Activated naive CD8-positive, alpha-beta T cell treated with anti-CD3 and anti-CD28 coated beads, Interleukin-2, amount 50 U/mL, for 16 hours (primary cell): ENCODE measurements at places on chromosomes 12 and 14.

- no peak for DNase-seq
Observed at GRCh38 chr12:88272456-88272855, 130.3 kb downstream of the TMTC3 start.

DNA sequence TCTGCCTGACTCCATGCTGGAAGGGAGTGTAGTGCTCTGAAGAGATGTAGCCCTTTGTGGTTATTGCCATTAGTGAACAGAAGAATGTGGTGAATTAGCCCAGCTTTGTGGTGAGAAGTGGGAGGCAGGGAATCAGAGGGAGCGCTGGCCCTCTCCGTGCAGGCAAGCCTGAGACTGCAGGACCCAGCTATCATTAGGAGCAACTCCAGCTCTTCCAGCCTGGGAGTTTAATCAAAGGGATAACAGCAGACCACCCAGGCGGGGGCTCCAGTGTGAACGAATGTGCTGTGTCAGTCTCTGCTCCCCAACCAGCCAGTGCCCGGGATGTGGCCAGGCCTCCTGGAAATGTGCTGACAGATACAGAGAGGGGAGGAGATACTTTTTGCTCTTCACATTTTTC, 142.7 kb downstream of the TTLL5 start:
- no peak for DNase-seq

DNA sequence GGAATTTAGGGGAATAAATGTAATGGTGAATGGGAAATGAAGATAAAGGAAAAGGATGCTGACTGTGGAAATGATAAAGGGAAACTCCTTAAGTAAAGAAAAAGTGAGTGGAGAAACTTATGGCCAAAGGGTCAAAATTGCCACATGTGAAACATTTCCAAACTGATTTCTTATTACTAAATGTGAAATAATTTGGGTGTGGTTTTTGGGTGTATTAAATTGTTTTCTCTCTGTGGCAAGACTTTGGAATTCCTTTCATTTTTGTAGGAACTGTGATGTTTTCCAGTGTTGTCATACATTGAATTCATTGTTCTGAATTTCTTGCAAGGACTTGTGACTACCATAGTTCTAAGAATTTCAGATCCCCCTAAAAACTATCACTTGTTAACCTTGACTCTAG, 1891.5 kb upstream of the SEL1L start:
- DNase-seq = no peak

- no peak for DNase-seq
Observed at GRCh38 chr14:89255012-89255411, 162.0 kb downstream of the FOXN3 start.

- no peak for DNase-seq
Observed at GRCh38 chr12:77998236-77998786, 167.6 kb downstream of the NAV3 start.

DNA sequence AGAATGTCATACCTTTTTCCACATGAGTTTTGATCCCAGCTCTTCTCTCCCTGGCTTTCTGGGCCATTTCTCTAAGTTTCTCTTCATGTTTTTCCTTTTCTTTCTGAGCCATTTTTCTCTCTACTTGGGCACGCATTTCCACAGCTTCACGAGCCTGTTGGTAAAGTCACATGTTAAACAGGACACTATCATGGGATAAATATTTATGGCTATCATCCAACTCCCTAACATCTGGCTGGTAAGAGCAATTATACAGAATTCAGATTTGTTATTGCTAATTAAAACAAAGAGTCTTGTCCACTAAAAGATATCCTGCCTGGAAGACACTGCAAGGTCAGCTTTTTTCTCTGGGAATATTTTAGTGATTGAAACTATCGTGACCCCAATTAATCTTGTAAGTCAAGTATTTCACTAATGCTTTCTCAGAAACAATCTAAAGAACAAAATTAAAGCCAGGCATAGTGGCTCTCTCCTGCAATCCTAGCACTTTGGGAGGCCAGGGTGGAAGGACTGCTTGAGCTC, 23.1 kb downstream of the SLIRP start:
- DNase-seq = no peak

GRCh38 chr14:102739190-102739469, 38.1 kb upstream of the TRAF3 start:
- DNase-seq = no peak

DNA sequence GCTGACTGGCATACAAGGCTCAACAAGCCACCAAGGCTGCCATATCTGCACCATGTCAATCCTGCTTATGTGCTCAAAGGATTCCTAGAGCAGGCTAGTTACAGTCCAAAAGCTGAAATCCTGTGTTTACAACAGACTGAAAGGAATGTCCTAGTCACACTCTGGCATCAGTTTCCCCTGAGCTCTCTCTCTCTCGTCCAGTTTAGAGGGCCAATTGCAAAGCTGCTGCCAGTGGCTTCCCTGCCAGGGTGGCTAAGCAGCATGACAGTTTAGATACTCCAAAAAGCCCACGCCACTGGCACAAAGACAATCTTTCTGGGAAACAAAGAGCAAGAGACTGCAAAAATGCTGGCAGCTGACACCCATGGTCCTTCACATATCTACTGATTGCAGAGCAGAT, 392.1 kb downstream of the RPS29 start:
- no peak for DNase-seq

DNA sequence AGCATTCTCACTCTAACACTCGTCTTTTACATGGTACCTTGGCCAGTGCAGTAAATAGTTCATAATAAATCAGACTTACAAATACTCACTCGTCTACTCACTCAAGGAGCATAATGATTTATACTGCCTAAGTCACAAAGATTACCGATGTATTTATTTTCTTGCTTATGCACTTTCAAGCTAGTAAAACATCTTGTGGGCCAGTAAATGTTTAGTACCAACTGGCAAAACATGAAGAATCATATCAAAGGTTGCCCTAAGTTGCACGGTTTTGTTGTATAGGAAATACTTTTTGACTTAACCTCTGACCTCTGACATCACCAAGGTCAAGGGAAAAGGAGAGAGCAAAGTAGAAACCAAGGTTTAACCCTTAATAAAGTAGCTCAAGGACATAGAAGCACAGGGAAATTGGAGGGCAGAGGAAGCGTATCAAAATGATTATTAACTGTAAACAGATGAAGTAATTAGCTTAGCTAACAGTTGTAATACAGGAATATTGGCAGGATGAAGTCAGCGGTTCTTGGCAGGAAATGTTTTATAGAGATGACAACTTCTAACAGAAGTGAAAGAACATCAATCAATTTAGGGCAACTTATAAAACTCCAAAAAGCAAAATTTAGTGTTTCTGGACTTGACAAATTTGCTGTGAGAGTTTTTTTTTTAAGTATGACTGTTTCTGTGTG, 131.9 kb downstream of the HMGA2 start:
- no peak for DNase-seq

GRCh38 chr14:89855961-89856656, 98.4 kb downstream of the EFCAB11 start:
- no peak for DNase-seq

DNA sequence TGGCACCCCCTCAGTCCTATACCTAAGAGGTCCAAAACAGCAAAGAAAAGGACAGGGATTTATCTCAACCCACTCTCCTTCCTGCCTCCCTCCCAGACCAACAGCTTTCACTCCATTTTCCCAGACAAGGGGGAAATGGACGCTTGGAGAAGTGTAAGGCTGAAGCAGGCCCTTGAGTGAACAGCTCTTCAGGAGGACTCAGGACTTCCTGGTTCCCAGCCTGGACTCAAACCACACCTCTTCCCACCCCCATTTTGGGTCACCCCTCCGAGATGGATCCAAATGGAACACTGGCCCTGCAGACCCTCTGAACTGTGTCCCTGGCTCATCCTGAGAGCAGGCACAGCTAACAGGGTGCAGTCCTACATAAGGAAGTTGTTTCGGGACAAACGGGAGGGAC, 2.7 kb downstream of the KMT2D start:
- DNase-seq = no peak

DNA sequence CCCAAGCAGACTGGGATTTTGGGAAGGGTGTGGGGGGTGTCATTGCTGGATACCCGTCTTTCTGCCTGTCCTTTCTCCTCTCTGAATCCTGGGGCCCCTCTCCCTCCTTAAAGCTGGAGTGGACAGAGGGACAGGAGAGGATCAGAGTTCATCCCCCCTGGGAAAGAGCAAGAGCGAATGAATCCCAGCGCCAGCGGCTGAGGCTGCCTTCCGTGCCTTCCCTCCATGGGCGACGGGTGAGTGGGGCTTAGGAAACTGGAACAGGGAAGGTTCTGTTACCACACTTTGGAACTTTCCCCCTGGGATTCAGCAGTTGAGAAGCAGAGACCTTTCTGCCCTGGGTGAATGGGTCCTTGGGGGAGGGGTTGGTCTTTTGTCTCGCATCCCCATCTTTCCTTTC, 16.2 kb upstream of the RIN3 start:
- no peak for DNase-seq

DNA sequence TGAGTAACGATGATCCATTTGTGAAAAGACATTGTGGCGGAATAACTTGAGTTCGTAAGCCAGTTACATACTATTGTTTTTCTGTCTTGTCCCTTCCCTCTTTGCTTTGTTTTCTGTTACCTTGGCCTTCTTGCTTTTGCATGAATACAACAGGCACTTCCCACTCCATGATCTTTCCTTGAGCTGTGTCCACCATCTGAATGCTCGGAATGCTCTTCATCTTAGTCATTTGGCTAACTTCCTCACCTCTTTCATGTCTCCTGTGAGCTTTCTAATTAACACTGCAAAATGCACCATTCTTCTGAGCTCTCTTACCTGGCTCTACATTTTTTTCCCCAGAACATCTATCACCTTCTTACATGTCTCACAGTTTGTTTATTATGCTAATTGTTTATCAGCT, 10.0 kb downstream of the KNTC1 start:
- DNase-seq = no peak

- no peak for DNase-seq
Observed at GRCh38 chr12:131222329-131223139, 268.8 kb downstream of the ADGRD1 start.

GRCh38 chr12:57133916-57134315, 5.6 kb downstream of the LRP1 start:
- DNase-seq = no peak

DNA sequence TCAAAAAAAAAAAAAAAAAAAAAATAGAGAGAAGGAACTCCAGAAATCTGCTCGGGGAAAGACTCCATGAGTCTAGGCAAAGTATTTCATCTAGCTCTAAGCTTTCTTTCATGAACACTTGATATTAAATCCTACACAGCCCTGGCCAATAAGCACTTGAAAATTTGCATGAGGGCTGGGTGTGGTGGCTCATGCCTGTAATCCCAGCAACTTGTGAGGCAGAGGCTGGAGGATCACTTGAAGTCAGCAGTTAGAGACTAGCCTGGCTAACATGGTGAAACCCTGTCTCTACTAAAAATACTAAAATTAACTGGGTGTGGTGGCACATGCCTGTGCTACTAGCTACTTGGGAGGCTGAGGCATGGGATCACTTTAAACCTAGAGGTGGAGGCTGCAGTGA, 13.1 kb upstream of the METAP2 start:
- no peak for DNase-seq

GRCh38 chr12:123404581-123404980, 20.6 kb downstream of the KMT5A start:
- no peak for DNase-seq

- DNase-seq = no peak
Observed at GRCh38 chr12:65331456-65331855, 53.0 kb downstream of the MSRB3 start.

DNA sequence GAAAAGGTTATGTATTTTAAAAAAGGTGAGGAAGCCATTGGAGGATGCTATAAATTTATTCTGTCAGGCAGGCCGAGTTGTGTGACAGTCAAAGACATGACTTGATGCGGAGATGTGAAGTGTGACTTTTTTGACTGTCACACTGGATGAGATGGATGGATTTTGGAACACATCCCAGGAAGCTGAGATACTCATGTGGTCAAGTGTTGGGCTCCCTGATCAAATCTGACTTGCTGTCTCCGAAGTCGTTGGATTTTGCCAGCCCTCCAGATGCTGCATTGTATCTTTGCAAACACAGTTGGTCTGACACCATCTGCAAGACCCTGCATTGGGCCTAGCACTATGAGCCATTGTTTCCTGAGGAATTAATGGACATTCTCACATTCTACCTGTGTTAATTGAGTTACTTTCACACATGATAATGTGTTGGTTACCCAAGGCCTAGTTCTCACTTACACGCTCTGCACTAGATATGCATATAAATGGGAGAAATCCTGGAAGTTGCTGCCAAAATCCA, 204.0 kb upstream of the PRKD1 start:
- no peak for DNase-seq

GRCh38 chr12:132176920-132177551, 32.8 kb downstream of the NOC4L start:
- DNase-seq = no peak

DNA sequence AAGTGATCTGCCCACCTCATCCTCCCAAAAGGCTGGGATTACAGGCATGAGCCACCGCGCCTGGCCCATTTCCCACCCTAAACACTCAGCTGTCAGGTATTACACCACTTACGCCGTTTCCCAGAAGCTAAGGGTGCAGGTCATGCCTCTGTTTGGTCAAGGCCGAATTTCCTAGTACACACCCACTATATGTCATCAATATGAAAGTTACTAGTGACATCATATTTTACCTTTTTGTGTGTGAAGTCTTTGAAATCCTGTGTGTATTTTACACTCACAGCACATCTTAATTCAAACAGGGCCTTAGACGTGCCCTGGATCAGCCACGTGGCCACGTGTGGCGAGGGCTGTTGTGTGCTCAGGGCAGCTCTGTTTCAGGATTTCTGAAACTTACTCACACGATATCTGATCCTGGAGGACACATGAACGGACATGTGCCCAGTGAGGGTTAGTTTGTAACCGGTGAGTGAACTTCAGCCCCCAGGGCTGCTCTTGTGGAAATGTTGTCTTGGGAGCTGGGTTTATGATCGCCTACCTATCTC, 51.8 kb downstream of the GLT1D1 start:
- no peak for DNase-seq

DNA sequence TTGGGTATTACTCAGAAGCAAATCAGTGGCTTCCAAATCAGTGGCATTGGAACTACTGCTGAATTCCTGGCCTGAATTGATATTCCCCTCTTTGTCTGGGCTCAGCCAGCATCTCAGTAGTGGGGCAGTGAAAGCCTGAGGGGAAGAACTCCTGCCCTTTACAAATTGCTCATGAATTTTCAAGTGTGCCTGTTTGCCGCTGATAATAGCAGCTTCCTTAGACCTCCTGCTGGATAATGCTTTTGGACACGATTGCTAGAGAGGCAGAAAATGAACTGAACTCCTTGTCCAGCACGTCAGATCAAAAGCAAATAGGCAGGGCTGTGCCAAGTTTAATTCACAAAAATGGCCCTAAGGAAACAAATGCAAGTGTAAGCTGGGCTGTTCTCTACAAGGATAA, 91.3 kb upstream of the GZMB start:
- DNase-seq = no peak

- DNase-seq = no peak
Observed at GRCh38 chr12:116244001-116244400, 33.5 kb downstream of the MED13L start.
